ENCODE measurements at places on chromosomes 6 and 20. TPM values are rescaled to one million over a fixed set of nuclear protein-coding genes. Genes with fewer than 3 reads are reported as not detected.

Gene PTCRA
- total RNA-seq = not detected

Gene FBXO5
- total RNA-seq = 11.9 TPM

Gene OCSTAMP
- not detected for total RNA-seq

Gene C6orf47
- 29.3 TPM for total RNA-seq

Gene HLA-DMA
- total RNA-seq = 371 TPM

Gene MOG
- not detected for total RNA-seq

Gene ZNF334
- total RNA-seq = 0.27 TPM

Gene MRPS10
- total RNA-seq = 37.0 TPM

GRCh38 chr6:8240301-8240700 lies 138.0 kb upstream of the EEF1E1 start:
- no peak for DNase-seq

DNA sequence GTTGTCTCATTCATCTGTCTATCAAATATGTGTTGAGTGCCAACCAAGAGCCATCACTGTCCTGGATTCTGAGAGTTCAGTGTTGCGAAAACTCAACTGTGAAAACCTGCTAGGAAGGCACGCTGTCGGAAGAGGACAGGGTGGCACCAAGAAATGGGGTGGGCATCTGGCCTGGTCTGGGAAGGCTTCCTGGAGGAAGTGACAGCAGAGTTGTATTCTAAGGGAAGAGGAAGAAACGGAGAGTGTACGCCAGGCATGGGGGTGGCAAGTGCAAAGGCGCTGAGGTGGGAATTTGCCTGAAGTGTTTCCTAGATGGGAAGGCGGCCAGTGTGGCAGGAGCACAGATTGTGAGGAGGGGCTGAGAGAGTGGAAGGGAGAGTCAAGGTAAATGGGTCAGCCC lies 91.2 kb downstream of the ANKRD60 start:
- DNase-seq = no peak

DNA sequence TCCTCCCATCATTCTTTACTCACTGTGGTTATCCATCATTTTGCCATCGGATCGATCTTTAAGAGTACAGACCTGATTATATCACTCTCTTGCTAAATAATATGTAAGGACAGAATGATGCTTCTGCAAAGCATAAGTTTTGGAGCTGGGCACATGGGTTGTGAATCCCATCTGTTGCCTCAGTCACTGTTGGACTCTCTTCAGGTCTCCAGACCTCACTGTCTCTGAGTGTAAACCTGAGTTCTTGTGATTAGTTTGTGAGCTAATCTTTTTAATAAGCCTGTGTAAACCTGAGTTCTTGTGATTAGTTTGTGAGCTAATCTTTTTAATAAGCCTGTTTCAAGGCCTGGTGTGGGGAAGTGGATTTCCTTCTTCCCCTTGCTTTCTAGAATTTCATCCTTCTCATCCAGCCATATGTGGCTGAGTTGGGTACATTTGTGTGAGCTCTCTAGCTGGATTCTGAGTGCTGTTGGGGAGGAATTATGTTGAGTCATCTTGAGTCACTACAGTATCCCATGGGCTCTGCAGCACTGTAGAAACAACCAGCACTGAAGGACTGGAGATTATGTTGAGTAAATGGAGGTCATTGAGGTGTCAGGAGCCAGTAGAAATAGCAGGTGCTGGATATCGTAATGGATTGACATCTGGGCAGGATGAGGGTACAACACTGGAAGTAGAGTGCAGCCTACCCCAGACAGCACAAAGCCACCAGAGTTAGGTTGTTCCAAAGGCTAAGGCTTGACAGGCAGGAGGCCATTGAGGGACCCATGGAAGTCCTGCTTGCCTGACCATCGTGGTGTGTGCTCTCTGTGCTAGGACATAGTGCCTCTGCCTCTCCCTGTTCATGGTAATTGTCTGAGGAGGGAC lies 52.4 kb downstream of the SCAND1 start:
- DNase-seq = no peak

DNA sequence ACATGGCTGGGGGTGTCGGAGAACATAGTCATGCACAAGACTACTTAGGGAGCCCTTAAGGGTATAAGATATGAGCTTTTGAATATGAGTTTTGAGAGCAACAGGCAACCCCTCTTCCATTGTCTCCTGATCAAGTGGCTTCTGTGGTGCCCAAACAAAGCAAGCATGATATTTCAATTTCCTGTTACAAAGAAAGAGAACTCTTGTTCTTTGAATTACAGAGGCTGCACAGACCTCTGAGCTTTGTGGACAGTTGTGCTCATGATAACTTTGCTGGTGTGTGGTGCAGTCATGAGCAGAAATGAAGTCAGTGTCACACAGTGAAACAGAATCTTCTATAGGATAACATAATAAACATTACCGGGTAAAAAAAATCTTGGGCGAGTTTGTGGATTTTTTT lies 66.8 kb upstream of the THEMIS start:
- DNase-seq = no peak

DNA sequence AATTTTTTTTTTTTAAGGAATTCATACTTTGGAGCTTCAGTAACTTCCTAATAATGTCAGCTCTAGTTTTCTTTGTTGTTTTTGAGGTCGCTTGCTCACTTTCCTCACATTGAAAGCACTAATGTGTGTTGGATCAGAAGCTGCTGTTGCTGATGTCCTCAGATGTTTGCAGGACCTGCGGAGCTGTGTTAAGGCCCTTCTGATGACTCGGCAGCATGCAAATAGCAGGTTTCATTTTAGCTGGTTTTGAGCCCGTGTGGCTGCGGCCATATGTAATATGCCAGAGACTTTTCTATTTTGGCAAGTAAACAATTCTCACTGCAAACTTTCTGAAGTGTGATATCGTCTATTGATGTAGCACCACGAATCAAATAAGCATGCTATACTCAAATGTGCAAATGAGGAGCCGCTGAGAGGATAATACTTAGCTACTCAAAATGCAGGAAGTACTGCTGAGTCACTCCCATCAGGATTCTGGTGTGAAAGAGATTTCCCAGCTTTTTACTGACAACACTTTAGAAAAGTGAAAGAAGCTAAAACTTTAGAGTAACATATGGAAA lies 187.8 kb downstream of the SASH1 start:
- no peak for DNase-seq

GRCh38 chr6:167778497-167779128 lies 48.1 kb upstream of the AFDN start:
- DNase-seq = no peak

DNA sequence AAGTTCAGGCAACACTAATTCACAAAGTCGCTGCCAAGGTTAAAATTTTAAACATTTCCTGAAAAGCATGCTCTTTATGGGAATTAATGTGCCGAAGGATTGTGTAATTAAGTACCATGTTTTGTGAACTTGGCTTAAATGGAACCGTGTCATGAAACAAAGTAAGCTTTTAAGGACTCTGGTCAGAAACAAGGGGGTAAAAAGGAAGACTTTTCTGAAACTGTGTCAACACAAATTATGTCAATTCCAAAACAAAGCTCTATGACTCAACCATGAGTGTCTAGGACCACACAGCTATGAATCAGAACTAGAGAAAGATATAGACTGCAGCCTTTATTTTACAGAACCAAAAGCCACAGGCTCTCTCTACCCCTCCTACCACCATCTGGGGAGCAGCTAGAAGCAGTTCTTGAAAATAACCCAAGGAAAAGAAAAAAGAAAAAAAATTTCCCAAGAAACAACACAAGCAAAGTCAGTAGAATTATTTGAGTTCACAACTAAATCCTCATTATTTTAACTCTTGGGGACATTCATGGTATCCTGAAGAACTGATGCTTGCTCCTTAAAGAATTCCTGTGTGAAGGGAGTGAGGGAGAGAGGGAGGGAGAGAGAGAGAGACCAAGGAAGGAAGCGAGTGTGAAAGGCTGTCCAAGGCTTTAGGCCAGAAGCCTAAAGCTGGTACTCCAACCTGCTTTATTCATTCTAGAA lies 81.9 kb downstream of the ZMYND8 start:
- DNase-seq = no peak

- DNase-seq = no peak
Measured at GRCh38 chr6:116648156-116648555, 20.4 kb downstream of the ZUP1 start.

GRCh38 chr6:141437685-141438084 lies 695.0 kb upstream of the GJE1 start:
- no peak for DNase-seq

- no peak for DNase-seq
Measured at GRCh38 chr6:93567164-93567563, 147.8 kb upstream of the EPHA7 start.

DNA sequence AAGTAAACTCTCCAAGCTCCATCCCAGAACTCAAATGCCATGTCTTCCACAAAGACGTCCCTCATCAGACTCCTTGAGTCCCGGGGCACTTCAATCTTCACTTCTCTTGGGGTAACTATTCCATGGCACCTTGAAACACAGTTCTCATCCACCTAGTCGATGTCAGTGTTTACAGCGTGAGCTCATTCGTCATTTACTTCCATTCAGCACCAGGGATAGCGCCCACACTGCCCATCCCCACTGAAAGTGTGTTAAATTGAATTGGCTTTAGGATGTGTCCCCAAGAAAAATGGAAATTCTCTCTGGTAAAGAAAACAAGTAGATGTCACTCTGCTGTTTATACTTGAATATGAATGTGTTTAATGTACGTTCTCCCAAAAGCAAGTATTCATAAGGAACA lies 31.3 kb downstream of the KCNK15 start:
- DNase-seq = no peak
